Activated effector memory CD4-positive, alpha-beta T cell treated with anti-CD3 and anti-CD28 coated beads, Interleukin-2, amount 50 U/mL, for 16 hours (primary cell): ENCODE measurements at places on chromosomes 3 and 15.

- no peak for DNase-seq
These were observed 57.9 kb downstream of the RASA2 start for GRCh38 chr3:141544697-141545096.

DNA sequence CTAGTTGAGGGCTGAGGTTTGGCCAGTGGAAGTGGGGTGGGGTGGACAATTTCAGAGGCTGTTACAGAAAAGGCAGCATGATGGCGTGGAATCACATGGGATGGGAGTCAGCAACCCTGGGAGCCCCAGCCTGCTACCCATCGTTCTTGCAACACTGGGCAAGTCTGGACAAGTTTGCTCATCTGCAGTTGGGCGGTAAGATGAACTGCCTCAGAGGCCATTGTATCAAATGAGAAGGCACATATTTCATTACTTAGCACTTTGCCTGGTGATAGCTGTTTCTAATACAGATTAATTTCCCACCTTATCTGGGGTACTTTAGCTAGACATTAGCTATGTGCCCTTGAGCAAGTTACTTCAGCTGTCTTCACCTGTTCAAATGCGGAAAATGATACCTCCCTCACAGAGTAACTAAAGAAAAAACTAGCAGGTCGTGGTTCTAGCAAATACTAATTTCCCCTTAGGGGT is 248.9 kb downstream of the THSD4 start:
- no peak for DNase-seq

DNA sequence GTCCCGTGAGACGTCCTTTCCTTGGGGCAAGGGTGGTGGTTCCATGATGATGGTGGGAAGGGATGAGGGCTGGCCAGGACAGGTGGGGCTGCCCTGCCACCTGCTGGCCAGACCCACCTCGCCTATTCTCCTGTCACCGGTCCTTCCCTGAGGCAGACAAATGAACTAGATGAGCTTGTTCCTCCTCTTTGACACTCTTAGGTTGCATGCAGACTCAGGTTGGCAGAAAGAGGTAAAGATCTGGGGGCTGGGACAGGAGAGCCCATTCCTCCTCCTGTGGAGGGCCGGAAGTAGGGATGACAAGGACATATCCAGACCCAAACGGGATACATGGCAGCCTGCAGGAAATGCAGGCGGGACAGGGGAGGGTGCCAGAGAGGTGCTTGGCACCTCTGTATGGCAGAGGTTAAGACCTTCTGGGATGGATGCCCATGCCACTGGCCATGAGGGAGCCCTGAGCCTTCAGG is 38.6 kb downstream of the ACSBG1 start:
- peak; percentile 77 for DNase-seq

DNA sequence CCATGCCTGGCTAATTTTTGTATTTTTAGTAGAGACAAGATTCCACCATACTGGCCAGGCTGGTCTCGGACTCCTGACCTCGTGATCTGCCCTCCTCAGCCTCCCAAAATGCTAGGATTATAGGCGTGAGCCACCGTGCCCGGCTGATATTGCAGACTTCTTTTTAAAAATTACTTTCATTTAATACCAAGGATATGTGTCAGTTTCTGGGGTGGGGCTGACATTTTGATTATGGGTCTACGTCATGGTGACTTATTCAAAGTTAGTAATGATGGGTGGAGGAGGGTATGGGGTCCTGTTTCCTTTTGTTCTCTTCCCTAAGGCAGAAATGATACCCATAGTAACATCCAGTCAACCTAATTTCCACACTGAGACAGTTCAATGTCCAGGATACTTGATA is 34.7 kb downstream of the GBE1 start:
- no peak for DNase-seq

DNA sequence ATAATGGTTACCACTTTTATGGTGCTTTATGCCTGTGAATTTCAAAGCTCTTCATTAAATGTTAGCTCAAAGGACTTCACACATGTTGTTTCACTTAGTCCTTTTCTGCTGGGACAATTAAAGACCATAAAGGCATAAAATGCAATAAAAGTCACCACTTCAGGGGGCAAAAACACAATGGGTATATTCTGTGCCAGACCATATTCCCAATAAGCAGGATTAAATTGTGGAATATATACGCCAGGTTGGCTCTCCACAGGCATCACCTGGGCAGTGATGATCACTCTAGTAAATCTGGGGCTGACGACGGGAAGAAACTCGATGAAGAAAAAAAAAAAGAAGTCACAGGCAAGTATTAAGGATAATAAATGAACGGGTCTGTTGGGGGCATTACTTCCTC is 370.2 kb upstream of the CNTN4 start:
- DNase-seq, result no peak
